ENCODE measurements at places on chromosomes 3 and 15.

GRCh38 chr3:172646439-172647015, 64.3 kb downstream of the NCEH1 start:
- no peak for DNase-seq

- no peak for DNase-seq
Measured at GRCh38 chr15:39817892-39818291, 35.3 kb upstream of the FSIP1 start.

DNA sequence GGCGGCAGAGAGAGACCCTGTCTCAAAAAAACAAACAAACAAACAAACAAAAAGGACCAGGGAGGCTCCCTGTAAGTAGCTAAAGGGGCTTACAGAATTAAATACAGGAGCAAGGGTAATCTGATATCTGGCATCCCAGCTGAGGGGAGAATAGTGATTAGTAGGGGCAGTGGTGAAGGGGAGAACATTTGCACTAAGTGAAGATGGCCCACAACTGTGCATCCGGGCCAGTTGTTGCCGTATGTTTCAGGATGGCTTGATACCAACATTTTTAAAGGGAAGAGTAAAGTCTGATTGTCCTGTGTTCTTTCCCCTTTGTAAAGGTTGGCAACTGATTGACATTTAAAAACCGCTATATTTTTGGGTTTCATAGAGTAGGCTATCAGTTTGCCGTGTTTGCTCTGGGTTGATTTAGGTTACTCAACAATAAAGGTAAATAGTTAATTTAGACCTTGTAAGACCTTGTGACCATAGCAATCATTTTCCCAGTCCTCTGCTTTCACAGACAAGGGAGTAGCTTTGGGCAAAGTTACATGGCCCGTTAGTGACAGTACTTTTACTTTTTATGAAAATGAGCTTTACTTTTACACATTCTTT, 167.8 kb downstream of the PTPRG start:
- DNase-seq: no peak

- no peak for DNase-seq
Measured at GRCh38 chr3:46936733-46937250, 39.8 kb downstream of the CCDC12 start.

GRCh38 chr3:97161169-97161568, 346.8 kb downstream of the EPHA6 start:
- no peak for DNase-seq

DNA sequence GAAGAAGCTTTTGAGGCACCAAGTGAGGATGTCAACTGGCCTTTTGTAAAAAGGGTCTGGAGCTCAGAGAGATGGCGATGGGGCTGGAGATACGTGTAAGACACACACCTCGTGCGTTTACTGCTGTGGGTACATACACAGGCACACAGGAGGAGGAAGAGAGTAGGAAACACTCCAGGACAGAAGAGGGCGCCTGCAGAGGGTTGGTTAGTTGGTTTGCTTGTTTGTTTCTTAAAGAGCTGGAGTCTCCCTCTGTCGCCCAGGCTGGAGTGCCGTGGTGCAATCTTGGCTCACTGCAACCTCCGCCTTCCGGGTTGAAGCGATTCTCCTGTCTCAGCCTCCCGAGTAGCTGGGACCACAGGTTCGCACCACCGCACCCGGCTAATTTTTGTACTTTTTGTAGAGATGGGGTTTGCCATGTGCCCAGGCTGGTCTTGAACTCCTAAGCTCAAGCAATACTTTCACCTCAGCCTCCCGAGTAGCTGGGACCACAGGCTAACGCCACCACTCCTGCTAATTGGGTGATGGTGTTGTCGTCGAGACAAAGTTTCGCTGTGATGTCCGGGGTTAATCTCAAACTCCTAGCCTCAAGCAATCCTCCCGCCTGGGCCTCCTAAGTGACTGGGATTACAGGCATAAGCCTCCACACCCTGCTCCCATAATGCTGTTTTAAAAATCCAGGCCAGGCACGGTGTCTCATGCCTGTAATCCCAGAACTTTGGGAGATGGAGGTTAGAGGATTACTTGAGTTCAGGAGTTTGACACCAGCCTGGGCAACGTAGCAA, 1.3 kb upstream of the PRR20G start:
- no peak for DNase-seq

GRCh38 chr15:85956532-85957275, 123.0 kb upstream of the AGBL1 start:
- no peak for DNase-seq

GRCh38 chr15:43153269-43153668, 19.9 kb downstream of the TMEM62 start:
- no peak for DNase-seq

DNA sequence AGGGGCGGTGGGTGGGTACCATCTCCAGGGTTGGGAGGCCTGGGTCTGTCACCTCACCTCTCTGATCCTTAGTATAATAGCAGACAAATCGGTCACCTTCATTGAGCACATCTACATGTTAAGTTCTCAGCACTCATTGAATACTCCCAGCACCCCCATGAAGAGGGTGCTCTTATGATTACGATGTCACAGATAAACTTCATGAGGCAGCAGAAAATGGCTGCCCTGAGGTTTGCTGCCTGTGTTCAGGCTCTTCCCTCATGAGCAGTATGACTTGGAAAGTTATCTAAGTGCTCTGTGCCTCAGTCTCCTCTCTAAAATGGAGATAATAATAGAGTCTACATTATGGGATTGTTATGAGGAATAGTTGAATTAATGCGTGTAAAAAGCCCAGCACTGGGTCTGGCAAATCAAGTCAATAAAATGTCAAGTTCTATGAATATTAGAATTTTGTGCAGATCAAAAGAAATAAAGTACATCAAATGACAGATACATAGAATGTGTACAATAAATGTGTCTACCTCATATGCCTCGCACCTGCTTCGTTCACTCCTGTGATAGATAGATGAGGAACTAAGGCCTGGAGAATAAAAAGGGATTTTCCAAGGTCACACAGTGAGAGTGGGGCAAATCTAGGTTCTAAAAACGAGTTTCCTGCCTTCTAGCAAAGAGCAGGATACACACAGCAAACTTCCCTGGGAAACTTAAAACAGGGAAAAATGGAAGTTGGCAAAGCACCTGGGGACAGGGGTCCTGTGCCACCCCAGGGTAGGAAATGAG, 142.2 kb upstream of the MRPS22 start:
- DNase-seq: no peak

DNA sequence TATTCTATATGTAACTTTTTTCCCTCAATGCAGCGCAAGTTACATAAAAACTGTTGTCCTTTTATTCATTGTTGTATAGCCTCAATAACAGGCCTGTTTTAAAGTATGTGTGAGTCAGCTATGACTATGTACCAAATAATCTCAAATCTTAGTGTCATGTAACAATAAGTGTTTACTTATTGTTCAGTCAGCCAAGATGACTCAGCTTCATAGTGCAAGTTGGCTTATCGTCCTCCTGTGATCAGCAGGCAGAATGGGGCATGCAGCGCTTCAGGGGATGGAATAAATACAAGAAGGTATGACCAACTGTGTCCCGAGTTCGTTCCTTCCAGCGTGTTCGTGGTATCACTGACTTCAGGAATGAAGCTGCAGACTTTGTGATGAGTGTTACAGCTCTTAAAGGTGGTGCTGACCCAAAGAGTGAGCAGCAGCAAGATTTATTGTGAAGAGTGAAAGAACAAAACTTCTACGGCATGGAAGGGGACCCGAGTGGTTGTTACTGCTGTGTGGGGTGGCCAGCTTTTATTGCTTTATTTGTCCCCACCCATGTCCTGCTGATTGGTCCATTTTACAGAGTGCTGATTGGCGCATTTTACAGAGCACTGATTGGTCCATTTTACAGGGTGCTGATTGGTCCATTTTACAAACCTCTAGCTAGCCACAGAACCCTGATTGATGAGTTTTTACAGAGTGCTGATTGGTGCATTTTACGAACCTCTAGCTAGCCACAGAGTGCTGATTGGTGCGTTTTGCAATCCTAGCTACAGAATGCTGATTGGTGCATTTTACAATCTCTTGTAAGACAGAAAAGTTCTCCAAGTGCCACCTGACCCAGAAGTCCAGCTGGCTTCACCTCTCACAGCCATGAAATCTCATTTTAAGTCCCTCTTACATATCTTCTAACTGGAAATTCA, 1016.0 kb downstream of the MCTP2 start:
- no peak for DNase-seq
